CD4-positive, alpha-beta memory T cell (primary cell): ENCODE measurements at places on chromosomes 6 and 20. TPM values are rescaled to one million over a fixed set of nuclear protein-coding genes. Genes with fewer than 3 reads are reported as not detected.

The PAK5 gene
- not detected for polyA plus RNA-seq

The MUC21 gene
- not detected for polyA plus RNA-seq

The HCRTR2 gene
- not detected for polyA plus RNA-seq

The SLC25A27 gene
- not detected for polyA plus RNA-seq

The BHLHE23 gene
- polyA plus RNA-seq = not detected

The TBCC gene
- polyA plus RNA-seq = 138 TPM

The BPIFB2 gene
- polyA plus RNA-seq = not detected

- no peak overlapping the region for H3K4me3 ChIP-seq
- no peaks in the 10 kb centered on the region for H3K36me3 ChIP-seq
- H3K27me3 ChIP-seq = no peaks in the 10 kb centered on the region
- no peak overlapping the region for H3K27ac ChIP-seq
- no peaks in the 10 kb centered on the region for H3K4me1 ChIP-seq
Observed at GRCh38 chr6:55941702-55942101, 66.3 kb upstream of the BMP5 start.

- H3K27ac ChIP-seq = no peak overlapping the region
- DNase-seq = no peak
- no peaks in the 10 kb centered on the region for H3K4me1 ChIP-seq
- H3K27me3 ChIP-seq = no peaks in the 10 kb centered on the region
- H3K4me3 ChIP-seq = no peak overlapping the region
- H3K36me3 ChIP-seq = no peaks in the 10 kb centered on the region
Observed at GRCh38 chr6:160929831-160930230, 61.7 kb upstream of the MAP3K4 start.

GRCh38 chr20:46948081-46948480 is 53.4 kb downstream of the EYA2 start:
- no peak overlapping the region for H3K4me3 ChIP-seq
- H3K4me1 ChIP-seq = no peaks in the 10 kb centered on the region
- no peaks in the 10 kb centered on the region for H3K27me3 ChIP-seq
- no peak for DNase-seq
- no peaks in the 10 kb centered on the region for H3K36me3 ChIP-seq
- H3K27ac ChIP-seq = no peak overlapping the region

DNA sequence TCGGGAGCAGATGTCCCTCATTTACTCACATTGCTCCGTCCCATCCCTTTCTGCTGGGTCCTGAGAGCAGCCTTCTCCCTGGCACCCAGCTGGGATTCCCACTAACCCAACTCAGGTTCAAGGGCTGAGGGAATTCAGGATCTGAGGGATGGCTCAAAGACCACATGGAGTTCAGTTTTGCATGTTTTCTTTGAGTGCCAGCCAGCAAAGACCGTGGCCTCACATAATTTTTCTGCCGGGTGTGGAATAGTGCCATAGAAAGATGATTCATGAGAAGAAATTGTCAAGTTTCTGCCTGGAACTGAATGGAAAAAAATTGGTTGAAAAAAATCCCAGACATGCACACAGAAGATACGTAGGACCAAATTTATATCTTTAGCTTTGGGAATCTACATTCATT is 168.6 kb downstream of the CD83 start:
- no peak overlapping the region for H3K4me3 ChIP-seq
- H3K27ac ChIP-seq = no peak overlapping the region
- H3K27me3 ChIP-seq = no peaks in the 10 kb centered on the region
- DNase-seq = no peak
- no peaks in the 10 kb centered on the region for H3K36me3 ChIP-seq

- DNase-seq = peak; percentile 65
- H3K27ac ChIP-seq = peak overlapping the region; percentile 36
Observed at GRCh38 chr20:59948828-59949720, 8.9 kb downstream of the FAM217B start.

DNA sequence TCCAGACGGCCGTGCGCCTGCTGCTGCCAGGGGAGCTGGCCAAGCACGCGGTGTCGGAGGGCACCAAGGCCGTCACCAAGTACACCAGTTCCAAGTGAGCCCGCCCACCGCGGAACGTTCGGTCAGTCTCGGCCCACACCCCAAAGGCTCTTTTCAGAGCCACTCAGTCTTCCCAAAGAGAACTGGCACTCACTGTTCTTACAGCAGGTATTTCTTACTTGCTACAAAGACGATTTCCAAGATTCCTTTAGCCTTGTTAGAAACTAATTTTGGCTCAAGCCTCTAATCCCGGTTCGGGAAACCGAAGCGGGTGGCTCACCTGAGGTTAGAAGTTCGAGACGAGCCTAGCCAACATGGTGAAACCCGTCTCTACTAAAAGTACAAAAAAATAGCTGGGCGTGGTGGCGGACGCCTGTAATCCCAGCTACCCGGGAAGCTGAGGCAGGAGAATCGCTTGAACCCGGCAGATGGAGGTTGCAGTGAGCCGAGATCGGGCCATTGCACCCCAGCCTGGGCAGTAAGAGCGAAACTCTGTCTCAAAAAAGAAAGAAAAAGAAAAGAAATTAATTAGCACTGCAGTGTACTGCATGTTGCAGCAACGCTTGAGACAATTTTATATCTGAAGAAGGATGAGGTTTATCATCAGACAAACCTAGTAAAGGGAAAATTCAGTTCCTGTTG is 73.1 kb downstream of the OR2B2 start:
- peaks cover 30% of the 10 kb centered on the region for H3K4me1 ChIP-seq
- no peaks in the 10 kb centered on the region for H3K27me3 ChIP-seq
- H3K27ac ChIP-seq = peak overlapping the region; percentile 93
- no peaks in the 10 kb centered on the region for H3K36me3 ChIP-seq
- DNase-seq = no peak

DNA sequence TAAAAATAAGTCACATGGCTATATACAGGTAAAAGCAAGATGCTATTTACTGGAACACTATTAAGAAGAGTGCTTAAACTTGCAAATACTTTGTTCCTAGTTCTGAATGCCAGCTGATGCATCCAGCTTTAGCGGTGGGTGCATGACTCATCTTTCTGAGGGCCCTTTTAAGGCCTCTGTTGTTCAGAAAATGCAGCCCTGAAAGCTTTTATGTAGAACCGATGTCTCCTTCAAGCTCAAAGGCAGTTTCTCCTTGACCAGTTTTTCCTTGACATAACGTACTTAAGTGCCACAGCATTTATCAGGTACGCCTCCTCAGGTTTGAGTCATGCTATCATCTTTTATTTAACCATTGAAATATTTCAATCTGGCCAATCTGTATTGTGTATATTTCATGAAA is 82.8 kb downstream of the MLIP start:
- DNase-seq = no peak
- no peak overlapping the region for H3K4me3 ChIP-seq
- H3K4me1 ChIP-seq = no peaks in the 10 kb centered on the region

GRCh38 chr6:46323312-46323965 is 152.7 kb upstream of the ENPP5 start:
- no peak for DNase-seq
- H3K27me3 ChIP-seq = no peaks in the 10 kb centered on the region
- H3K4me3 ChIP-seq = no peak overlapping the region

DNA sequence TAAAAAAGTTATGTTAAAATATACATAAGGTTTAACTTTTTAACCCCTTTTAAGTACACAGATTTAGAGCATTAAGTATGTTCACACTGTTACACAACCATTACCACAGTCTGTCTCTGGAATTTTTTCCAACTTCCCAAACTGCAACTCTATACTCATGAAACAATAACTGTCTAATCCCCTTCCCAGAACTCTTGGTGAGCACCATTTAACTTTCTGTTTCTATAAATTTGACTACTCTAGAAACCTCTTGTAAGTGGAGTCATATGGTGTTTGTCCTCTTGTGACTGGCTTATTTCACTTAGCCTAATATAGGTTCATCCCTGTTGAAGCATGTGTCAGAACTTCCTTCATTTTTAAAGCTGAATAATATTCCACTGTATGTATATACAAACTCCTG is 98.1 kb downstream of the MAP3K7 start:
- no peaks in the 10 kb centered on the region for H3K4me1 ChIP-seq
- DNase-seq = no peak
- no peaks in the 10 kb centered on the region for H3K27me3 ChIP-seq
- H3K36me3 ChIP-seq = no peaks in the 10 kb centered on the region
- no peak overlapping the region for H3K4me3 ChIP-seq
- no peak overlapping the region for H3K27ac ChIP-seq

DNA sequence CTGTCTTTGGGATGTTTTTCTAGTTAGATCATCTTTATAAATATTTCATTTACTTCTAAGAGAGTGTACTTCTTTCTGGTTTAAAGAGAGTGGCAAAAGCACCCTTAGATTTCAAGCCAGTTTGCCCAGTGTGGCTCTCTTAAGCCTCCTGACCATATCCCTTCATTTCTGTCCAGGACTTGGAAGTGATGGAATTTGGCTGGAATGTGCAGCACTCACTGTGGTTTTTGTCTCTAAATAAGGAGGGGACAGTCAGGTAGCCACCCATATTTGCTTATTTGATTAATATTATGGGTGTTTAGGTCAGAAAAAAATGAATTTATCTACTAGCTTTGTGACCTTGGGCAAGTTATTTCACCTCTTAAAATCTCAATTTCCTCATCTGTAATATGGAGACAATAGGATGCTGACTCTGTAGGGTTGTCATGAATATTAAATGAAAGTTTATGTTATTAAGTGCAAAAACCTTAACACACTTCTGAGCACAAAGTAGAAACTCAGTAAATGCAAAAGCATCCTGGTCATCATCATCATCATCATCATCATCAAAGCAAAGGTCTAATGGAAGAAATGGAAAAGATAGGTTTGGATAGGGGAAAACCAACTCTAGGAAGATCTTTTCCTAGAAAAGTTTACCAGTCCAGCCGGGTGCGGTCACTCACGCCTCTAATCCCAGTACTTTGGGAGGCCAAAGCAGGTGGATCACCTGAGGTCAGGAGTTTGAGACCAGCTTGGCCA is 3.1 kb downstream of the CRYBG1 start:
- peaks cover 17% of the 10 kb centered on the region for H3K4me1 ChIP-seq
- no peak for DNase-seq
- no peak overlapping the region for H3K4me3 ChIP-seq
- no peaks in the 10 kb centered on the region for H3K36me3 ChIP-seq
- no peak overlapping the region for H3K27ac ChIP-seq
- peaks cover 4% of the 10 kb centered on the region for H3K27me3 ChIP-seq

DNA sequence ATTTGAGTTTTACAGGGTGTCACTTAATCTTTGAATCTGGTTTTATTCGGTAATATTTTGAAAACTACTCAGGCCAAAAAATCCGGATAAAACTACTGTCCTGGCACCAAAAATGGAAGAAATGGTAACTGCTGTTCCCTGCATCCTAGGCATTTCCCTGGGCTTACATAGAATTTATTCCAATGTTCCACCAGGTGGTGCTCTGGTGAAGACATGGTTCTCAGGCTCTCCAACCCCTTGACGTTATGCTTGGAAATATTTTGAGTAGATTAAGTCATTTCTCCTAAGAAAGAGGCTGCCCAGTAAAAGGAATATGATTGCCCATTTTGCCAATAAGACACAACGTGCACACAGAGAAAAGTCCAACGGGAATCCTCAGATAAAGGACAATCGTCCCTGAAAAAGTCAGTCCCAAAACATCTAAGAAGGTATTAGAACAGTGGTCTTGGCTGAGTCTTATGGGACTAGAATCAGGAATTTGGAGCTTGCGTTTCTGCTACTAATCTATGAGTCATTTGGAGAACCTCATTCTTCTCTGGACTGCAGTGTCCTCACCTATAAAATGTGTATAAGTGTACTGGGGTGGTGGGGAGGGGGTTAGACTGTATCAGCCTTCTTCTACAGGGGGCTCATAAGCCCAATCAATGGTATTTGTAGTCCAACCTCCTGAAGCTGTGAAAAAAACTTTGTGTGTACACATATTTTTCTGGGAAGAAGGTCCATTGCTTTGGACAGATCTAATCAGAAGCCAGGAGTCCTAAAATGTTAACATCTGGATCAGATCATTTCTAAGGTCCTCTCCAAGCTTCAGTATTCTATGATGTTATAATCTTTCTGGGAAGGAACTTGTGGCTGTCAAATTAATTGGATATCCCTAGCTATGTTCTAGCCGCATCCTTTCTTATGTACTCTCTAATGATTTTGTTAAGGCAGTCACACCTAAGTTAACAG is 131.0 kb upstream of the BMP2 start:
- H3K27me3 ChIP-seq = no peaks in the 10 kb centered on the region
- H3K36me3 ChIP-seq = no peaks in the 10 kb centered on the region

DNA sequence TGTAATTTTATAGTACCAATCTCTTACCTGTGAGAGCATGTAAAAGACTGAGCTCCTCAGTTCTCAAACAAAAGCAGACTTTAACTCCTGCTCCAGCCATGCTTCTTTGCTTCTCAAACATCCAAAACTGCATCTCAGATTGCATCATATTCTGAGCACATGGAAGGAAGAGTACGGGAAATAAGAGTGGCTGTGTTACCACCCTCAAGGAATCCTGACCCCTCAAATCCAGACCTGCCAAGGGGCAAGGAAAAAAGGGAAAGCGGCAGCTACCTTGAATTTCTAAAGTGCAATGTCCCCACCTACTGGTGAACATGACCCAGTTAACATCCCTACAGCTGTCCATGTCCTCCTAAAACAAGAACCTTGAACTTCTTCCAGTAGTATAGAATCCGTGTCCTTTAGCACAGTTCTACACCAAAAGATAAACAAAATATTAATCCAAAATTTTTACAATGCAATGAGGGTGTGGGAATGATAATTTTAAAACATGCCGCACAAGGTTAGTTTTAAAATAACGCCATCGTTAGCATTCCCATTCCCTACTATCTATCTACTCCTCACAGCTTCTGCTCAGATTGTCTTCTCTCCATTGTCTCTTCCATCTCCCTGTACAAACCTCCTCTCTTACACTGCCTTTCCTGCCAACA is 34.1 kb upstream of the HLA-DQB1 start:
- H3K4me3 ChIP-seq = no peak overlapping the region
- no peaks in the 10 kb centered on the region for H3K36me3 ChIP-seq
- H3K27ac ChIP-seq = no peak overlapping the region
- DNase-seq = no peak

DNA sequence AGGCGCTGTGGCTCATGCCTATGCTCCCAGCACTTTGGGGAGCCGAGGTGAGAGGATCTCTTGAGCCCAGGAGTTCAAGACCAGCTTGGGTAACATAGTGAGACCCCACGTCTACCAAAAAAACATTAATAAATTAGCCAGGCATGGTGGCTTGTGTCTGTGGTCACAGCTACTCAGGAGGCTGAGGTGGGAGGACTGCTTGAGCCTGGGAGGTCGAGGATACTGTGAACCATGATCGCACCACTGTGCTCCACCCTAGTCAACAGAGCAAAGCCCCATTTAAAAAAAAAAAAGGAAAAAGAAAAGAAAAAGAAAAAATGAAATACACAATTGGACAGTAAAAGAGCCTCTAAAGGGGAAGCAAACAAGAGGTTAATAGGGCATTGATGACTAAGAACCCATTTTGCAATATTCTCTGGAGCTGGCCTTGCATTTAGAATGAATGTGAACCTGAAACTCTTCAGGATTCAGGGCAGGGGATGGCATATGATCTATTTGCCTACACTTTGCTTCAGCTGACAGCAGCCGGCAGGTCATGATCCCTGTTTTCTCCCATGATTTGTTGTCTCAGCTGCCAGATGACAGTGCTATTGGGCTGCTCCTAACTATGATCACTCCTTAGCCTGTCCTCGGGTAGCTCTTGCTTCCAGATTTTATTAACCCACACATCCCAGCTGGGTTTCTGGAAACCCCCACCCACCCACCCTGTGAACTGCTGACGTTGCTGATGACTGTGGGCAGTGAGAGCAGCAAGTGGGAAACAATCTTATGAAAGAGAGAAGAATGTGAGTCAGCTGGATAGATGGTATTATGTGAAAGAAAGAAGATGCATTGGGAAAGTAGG is 83.8 kb upstream of the ELOVL5 start:
- no peaks in the 10 kb centered on the region for H3K27me3 ChIP-seq
- H3K27ac ChIP-seq = no peak overlapping the region
- DNase-seq = no peak
- no peak overlapping the region for H3K4me3 ChIP-seq

GRCh38 chr6:1285556-1285955 is 26.3 kb upstream of the FOXQ1 start:
- no peak for DNase-seq
- no peaks in the 10 kb centered on the region for H3K4me1 ChIP-seq
- H3K27ac ChIP-seq = no peak overlapping the region
- H3K36me3 ChIP-seq = no peaks in the 10 kb centered on the region
